ENCODE measurements at places on chromosomes 4 and X.

GRCh38 chrX:38142610-38143009 lies 78.1 kb downstream of the SRPX start:
- DNase-seq = no peak

GRCh38 chr4:7783541-7783940 lies 156.1 kb downstream of the AFAP1 start:
- DNase-seq = no peak

- DNase-seq = no peak
Observed at GRCh38 chr4:33685939-33686338, 2558.4 kb downstream of the ARAP2 start.

DNA sequence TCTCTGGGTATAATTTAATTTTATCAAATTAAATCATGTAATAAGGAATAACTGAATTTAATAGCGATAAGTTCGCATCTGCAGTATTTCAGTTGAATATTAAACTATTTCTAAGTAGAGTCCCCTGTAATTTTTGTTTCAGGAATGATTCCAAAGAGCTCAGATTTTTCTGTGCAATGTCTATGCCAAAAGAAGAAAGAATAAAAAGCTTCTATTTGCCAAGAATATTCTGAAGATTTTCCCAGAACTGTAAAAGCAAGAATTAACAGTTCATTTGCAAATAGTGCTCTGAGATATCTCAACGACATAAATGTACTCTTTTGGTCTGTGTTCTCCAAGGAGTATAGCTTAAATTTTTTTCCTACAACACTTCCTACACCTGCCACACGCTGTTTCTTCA lies 1242.8 kb upstream of the DIAPH2 start:
- DNase-seq = no peak

DNA sequence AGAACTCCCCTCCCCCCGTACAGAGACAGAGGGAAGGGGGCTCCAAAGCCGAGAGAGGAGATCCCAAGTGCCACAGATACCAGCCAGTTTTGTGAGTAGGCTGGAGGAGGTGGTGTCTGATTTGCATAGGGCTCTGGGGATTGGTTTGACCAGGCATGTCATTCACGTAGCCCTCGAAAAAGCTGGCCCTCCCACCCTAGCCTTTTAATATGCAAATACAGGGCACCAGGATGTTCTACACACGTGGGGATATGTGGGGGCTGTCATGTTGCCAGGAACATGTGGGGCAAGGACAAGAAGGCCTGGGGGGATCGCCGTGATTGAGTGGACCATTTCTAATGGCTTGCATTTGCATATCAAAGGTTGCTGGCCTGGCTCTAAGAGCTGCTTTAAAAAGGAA lies 272.9 kb downstream of the PPP1R2C start:
- no peak for DNase-seq

DNA sequence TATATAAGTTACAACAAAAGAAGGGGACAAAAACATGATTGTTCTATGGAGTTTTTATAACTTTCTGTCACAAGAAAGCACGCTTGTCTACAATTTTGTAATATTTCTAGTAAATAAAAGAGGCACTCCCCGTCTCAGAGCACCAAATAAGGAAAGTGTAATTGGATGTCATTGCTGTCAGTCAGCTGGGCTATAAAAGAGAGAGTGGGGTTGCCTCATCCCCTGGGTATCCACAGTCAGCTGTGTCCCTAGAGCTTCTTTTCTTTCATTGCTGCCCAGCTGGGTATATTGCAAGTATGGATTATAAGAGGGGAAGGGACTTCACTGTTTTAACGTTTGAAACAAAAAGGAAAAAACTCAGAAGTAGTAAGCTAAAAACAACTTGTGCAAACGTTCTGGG lies 61.3 kb downstream of the NPNT start:
- DNase-seq = no peak

DNA sequence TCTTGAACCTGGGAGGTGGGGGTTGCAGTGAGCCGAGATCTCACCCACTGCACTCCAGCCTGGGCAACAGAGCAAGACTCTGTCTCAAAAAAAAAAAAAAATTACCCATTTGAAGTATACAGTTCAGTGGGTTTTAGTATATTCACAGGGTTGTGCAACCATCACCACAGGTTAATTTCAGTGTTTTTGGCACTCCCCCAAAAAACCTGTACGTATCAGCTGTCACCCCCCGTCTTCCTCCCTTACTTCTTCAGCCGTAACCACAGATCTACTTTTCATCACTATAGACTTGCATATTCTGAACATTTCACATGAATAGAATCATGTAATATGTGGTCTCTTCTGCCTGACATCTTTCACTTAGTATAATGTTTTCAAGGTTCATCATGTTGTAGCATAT lies 11.7 kb upstream of the PTTG2 start:
- no peak for DNase-seq

DNA sequence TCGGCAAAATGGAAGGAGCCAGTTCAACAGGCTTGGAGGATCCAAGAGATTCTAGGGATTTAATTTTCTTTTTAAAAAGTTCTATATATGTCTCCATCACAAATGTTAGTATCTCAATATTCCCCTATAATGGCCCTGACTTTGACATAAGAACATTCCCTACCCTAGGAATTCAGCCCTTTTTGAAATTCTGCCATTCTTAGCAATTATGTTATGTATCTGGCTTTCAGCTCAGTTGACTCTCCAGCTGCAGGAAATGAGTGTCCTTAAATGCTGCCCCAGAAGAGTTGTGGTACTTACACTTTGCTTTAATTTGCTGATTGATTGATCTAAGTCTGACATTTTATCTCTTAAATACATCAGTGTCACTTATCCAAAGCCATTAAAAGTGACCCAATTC lies 1454.3 kb downstream of the FSTL5 start:
- no peak for DNase-seq

- no peak for DNase-seq
Observed at GRCh38 chr4:61918987-61919386, 718.9 kb downstream of the ADGRL3 start.

- DNase-seq = peak; percentile 25
Observed at GRCh38 chr4:140856621-140857062, 100.5 kb upstream of the TBC1D9 start.

- DNase-seq = no peak
Observed at GRCh38 chr4:91127831-91128230, 1000.6 kb downstream of the CCSER1 start.

- DNase-seq = no peak
Observed at GRCh38 chr4:141638230-141638629, 1.8 kb downstream of the IL15 start.

Data from right renal pelvis (tissue), 4 donors.